ENCODE measurements at places on chromosomes 12 and 14.

- DNase-seq: no peak
- H3K27me3 ChIP-seq: no peaks in the 10 kb centered on the region
- no peak overlapping the region for H3K27ac ChIP-seq
Measured at GRCh38 chr12:71243370-71243769, 85.6 kb upstream of the TSPAN8 start.

DNA sequence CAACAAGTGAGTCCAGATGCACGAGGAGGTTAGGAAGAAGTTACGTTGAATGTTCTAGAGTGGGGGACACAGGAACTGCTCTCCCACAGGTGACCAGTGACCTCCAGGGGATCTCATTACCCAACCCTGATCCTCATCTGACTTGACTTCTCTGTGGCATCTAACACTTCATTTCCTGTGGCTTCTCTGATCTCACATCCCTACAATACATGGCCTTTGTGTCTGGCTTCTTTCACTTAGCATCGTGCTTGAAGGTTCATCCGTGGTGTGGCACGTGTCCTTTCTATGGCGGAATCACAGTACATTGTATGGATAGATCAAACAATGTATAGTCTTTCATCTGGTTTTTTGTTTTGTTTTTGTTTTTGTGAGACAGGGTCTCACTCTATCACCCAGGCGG lies 19.3 kb downstream of the CFAP251 start:
- no peaks in the 10 kb centered on the region for H3K4me1 ChIP-seq
- H3K36me3 ChIP-seq: peaks cover 2% of the 10 kb centered on the region
- H3K27ac ChIP-seq: no peak overlapping the region
- no peak overlapping the region for H3K4me3 ChIP-seq
- H3K27me3 ChIP-seq: no peaks in the 10 kb centered on the region
- no peak for DNase-seq

DNA sequence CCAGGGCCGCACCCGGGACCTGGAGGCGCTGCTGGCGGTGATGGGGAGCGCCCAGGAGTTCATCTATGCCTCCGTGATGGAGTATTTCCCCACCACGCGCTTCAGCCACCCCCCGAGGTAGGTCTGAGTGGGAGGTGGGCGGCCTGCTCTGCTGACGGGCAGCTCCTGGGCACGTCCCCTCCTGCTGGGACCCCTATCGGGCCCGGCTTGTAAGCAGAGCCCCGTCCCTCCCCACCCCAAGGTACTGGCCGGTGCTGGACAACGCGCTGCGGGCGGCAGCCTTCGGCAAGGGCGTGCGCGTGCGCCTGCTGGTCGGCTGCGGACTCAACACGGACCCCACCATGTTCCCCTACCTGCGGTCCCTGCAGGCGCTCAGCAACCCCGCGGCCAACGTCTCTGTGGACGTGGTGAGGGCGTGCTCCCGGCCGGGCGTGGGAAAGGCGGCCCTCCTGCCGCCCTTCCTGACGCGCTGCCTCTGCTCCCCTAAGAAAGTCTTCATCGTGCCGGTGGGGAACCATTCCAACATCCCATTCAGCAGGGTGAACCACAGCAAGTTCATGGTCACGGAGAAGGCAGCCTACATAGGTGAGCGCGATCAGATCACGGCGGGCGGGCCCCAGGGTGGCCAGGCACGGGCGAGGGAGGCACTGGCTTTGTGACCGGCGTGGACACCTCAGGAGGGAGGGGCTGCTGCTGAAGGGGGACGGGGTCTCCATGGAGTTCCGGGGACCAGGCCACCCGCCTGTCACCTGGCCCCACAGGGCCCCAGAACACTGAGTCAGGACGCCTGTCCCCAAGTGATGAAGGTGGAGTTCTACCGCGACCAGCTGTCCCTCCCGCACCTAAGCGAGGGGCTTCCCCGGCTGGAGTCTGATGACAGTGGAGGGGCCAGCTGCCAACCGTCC lies 7.3 kb downstream of the PLD4 start:
- H3K36me3 ChIP-seq: peaks cover 4% of the 10 kb centered on the region

- no peaks in the 10 kb centered on the region for H3K4me1 ChIP-seq
- peaks cover 60% of the 10 kb centered on the region for H3K27me3 ChIP-seq
- H3K36me3 ChIP-seq: peaks cover 1% of the 10 kb centered on the region
- no peak for DNase-seq
- H3K4me3 ChIP-seq: no peak overlapping the region
Measured at GRCh38 chr14:101072945-101073597, 169.5 kb upstream of the RTL1 start.

- no peak overlapping the region for H3K4me3 ChIP-seq
- H3K4me1 ChIP-seq: no peaks in the 10 kb centered on the region
- no peak for DNase-seq
- no peak overlapping the region for H3K27ac ChIP-seq
- H3K36me3 ChIP-seq: no peaks in the 10 kb centered on the region
Measured at GRCh38 chr12:42868291-42868690, 278.7 kb upstream of the PRICKLE1 start.

- no peaks in the 10 kb centered on the region for H3K4me1 ChIP-seq
- H3K27me3 ChIP-seq: no peaks in the 10 kb centered on the region
- no peak for DNase-seq
Measured at GRCh38 chr12:89414851-89415250, 62.5 kb upstream of the DUSP6 start.

DNA sequence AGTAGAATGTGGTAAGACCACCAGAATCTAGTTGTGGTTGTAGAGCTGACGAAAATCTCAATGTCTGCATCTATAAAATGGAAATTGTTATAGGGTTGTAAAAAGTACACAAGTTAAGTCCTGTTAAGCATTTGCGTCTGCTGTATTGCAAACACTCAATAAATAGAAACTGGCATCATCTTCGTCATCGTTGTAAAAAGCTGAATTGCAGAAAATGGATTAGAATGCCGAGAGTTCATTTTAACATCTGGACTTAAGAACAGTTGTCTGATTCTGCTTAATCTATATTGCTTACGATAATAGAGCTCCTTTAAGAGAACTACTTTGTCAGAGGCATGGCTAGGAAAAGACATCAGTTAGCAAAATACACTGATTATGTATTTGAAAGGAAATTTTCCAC lies 33.2 kb downstream of the KCNMB4 start:
- no peak for DNase-seq
- no peaks in the 10 kb centered on the region for H3K4me1 ChIP-seq
- no peaks in the 10 kb centered on the region for H3K27me3 ChIP-seq

DNA sequence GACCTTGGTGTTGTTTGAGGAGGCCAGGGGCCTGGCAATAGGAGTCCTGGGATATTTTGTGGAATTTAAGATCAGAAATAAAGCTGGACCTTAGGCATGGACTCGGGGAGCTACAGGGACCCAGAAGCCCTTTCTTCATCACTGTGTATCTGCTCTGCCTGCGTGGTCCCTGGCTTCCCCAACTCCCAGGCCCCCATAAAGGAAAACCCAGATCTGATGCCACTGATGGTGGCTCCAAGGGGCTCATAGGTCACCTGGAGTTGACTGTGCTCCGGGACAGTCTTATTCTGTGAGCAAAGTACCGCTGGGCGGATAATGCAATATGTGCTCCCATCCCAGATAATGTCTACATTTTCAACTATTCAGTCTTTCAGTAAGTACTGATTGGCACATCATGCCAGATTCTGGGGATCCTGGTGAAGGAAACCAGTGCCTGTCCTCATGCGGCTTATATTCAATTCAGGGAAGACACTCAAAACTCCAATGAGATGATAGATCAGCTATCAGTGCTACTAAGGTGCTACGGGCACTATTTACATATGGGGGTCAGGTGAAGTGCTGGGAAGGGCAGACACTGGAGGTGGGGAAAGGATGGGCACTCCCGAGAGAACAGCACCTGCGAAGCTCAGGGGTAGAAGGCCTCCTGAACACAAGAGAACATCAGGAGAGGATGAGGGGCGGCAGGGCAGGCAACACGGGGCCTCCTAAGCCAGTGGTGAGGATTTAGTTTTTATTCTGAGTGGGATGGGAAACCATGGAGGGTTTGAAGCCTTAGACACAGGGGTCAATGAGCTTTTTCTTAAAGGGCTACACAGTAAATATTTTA lies 5.5 kb upstream of the SELPLG start:
- H3K4me3 ChIP-seq: no peak overlapping the region
- H3K36me3 ChIP-seq: peaks cover 8% of the 10 kb centered on the region
- no peaks in the 10 kb centered on the region for H3K27me3 ChIP-seq
- peaks cover 17% of the 10 kb centered on the region for H3K4me1 ChIP-seq
- no peak for DNase-seq

DNA sequence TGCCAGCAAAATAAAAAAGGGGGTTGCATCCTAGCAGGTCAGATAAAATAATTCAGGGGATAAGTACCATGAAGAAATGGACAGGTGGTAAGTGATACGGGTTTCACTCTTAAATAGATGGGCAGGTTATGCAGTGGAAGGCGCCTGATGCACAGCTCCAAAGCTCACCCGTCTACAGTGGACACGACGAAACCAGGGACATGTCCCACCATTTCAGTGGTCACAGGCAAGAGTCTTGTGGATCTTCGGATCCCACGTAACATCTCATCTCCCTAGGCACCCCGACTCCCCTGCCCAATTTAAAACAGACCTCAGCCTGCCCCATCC lies 60.5 kb downstream of the DDX51 start:
- H3K4me1 ChIP-seq: peaks cover 23% of the 10 kb centered on the region
- H3K27me3 ChIP-seq: no peaks in the 10 kb centered on the region
- peak overlapping the region; percentile 38 for H3K27ac ChIP-seq
- DNase-seq: no peak
- H3K36me3 ChIP-seq: peaks cover 11% of the 10 kb centered on the region
- H3K4me3 ChIP-seq: peak overlapping the region; percentile 95

GRCh38 chr12:129305851-129306250 lies 452.6 kb downstream of the GLT1D1 start:
- no peak overlapping the region for H3K4me3 ChIP-seq
- H3K36me3 ChIP-seq: no peaks in the 10 kb centered on the region
- no peak for DNase-seq

GRCh38 chr12:99092100-99092851 lies 447.2 kb downstream of the APAF1 start:
- H3K27ac ChIP-seq: no peak overlapping the region
- no peaks in the 10 kb centered on the region for H3K4me1 ChIP-seq
- no peaks in the 10 kb centered on the region for H3K27me3 ChIP-seq
- DNase-seq: no peak

DNA sequence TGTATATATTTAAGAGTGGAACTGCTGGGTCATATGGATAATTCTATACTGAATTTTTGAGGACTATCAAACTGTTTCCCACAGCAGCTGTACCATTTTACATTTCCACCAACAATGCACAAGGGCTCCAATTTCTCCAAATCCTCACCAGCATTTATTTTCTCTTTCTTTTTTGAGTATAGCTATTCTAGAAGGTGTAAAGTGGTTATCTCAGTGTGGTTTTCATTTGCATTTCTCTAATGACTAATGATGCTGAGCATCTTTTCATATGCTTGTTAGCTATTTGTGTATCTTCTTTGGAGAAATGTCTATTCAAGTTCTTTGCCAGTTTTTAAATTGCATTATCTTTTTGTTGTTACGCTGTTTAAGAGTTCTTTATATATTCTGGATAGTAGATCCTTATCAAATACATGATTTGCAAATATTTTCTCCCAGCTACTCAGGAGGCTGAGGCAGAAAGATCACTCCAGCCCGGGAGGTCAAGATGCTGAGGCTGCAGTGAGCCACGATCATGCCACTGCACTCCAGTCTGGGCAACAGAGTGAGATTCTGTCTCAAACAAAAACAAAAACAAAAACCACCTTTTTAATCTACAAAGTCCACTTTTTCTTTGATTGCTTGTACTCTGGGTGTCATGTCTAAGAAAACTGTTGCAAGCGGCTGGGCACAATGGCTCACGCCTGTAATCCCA lies 32.8 kb downstream of the GTF2A1 start:
- peak overlapping the region; percentile 35 for H3K27ac ChIP-seq
- DNase-seq: no peak
- no peaks in the 10 kb centered on the region for H3K27me3 ChIP-seq
- peaks cover 43% of the 10 kb centered on the region for H3K4me1 ChIP-seq
- peaks cover 28% of the 10 kb centered on the region for H3K36me3 ChIP-seq
- H3K4me3 ChIP-seq: peak overlapping the region; percentile 16

- no peak overlapping the region for H3K4me3 ChIP-seq
- H3K27ac ChIP-seq: no peak overlapping the region
- DNase-seq: no peak
- no peaks in the 10 kb centered on the region for H3K4me1 ChIP-seq
Measured at GRCh38 chr14:44654591-44654990, 147.5 kb upstream of the FSCB start.

GRCh38 chr12:116299665-116300328 lies 22.3 kb upstream of the MED13L start:
- DNase-seq: no peak
- no peaks in the 10 kb centered on the region for H3K4me1 ChIP-seq
- H3K27me3 ChIP-seq: peaks cover 13% of the 10 kb centered on the region
- no peak overlapping the region for H3K4me3 ChIP-seq
- no peaks in the 10 kb centered on the region for H3K36me3 ChIP-seq

DNA sequence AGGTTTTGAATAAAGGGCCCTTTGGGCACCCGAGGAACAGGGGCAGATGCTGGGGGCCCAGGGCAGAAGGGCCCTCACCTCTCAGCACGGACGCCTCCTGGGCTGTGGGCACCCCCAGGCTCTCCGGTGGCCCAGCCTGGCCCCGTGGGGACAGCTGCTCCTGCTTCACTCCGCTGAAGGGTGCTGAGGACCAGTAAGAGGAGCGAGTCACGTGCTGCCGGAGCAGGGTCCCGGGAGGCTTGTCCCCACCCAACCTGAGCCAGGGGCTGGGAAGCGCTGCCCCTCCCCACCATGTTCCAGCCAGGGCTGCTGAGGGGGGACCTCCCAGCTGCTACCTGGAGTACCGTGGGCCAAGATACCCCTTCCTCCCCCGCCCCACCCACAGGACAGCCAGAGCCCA lies 59.5 kb downstream of the RFLNA start:
- H3K27me3 ChIP-seq: no peaks in the 10 kb centered on the region
- H3K4me1 ChIP-seq: no peaks in the 10 kb centered on the region
- no peak overlapping the region for H3K27ac ChIP-seq
- H3K36me3 ChIP-seq: peaks cover 40% of the 10 kb centered on the region
- no peak for DNase-seq

DNA sequence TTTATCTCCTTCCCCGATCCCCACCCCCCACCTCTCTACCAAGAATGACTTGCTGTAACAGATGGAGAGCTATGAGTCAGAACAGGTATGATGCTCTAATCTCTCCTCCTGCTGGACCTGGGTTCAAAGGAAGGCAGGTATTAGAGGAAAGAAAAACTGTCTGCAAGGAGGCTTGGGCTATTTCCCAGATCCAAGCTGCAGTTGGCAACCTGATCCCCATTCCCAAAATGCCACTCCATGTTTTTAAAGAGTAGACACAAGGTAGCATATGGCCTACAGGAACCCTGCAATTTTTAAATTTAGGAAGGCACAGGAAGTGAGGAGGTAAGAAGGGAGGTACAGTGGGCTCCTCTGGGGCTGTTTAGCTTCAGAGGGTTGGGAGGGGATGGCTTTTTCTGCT lies 33.0 kb downstream of the SRRM4 start:
- H3K4me1 ChIP-seq: no peaks in the 10 kb centered on the region
- no peak overlapping the region for H3K4me3 ChIP-seq
- no peaks in the 10 kb centered on the region for H3K36me3 ChIP-seq
- no peak for DNase-seq

DNA sequence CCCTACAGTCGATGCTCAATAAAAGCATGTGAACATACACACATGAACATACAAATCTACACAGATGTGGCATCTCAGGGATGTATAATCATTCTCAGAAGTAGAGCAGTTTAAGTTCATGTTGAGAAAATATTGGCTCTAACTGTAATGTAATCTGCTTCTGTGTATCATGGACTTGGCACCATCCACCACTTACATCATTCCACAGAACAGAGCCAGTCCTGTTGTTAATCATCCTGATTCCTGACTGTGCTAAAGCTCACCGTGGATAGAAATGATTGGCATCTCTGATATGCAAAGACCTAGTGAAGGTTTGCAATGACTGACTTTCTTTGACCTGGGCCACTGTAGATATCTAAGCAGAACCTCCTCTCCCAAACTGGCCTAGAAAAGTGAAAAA lies 1141.3 kb downstream of the BCL11B start:
- no peaks in the 10 kb centered on the region for H3K27me3 ChIP-seq
- no peaks in the 10 kb centered on the region for H3K36me3 ChIP-seq
- H3K4me1 ChIP-seq: peaks cover 13% of the 10 kb centered on the region
- DNase-seq: no peak
- no peak overlapping the region for H3K4me3 ChIP-seq

Data from central memory CD8-positive, alpha-beta T cell (primary cell).